ENCODE measurements at places on chromosomes 2 and 18.

DNA sequence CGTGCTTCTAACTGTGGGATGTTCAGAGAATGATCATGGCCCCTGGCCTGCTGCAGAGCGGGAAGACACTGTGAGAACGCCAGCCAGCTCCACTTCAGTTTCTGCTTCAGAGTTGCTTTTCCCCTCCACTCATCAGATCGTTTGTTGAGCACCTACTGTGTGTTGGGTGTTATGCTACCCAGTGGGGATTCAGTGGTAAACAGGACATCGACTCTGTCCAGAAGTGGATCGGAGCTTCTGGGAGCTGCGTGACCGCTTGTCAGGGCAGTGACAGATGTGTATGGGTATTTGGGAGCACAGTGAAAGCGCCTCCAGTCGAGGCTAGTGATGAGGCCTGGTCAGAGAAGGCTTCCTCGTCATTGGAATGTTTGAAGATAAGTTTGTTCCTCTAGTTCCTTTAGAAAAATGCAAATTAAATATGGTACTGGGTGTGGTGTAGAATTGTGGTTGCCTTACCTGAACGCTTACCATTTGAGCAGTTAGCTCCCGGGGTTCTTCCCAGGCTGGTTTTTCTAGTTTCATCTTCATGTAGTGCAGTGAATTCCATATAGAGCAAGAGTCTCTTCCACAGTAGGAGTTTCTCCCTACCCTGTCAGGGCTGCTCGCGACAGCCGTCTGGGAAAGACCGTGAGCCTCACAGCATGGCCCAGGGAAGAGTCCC, 2.8 kb downstream of the RAB12 start:
- no peak for DNase-seq

GRCh38 chr2:241138471-241138870, 10.8 kb downstream of the PASK start:
- DNase-seq, result no peak

GRCh38 chr2:235968155-235968554, 200.0 kb downstream of the GBX2 start:
- no peak for DNase-seq

DNA sequence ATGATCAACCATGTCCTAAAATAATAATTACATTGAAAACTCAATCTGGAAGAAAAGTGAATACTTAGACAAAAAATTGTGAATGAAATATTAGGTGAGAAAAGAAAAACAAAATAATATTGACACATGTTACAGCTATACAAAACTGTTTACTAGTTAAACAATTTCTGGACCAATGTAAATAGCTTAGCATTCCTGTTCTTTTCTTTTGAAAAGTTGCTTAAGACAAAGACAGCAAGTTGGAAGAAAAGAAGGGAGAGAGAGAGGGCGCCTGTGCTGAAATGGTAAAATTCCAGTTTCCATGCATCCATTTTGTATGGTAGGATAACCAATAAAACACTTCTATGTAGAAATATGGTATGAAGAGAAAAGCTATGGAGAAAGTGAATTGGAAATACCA, 94.1 kb upstream of the RFX8 start:
- no peak for DNase-seq

DNA sequence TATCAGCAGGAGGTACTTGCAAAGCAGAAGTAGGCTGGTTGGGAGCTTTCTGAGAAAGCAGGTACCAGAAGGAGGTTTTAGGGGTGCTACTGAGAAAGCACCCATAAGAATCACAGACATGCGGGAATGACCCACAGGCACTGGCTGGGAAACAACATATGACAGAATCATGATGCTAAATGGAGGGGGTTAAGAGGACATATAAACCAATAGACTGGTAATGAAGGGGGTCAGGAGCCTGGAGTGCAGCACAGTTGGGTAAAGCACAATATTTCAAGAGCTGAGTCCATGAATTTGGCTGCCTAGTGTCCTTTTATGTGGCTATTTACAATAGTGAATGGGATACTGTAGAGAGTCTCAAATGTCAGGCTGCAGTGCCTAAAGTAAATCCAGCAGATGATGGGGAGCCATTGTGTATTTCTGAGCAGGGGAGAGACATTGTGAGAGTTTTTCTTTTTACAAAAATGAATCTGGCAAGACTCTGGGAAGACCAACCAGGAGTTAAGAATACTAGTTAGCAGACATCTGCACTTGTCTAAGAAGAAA, 27.6 kb upstream of the GMCL1 start:
- DNase-seq, result no peak

GRCh38 chr18:35939138-35939537, 33.3 kb upstream of the RMP24 start:
- no peak for DNase-seq

- no peak for DNase-seq
These were observed 1102.6 kb upstream of the PIK3C3 start for GRCh38 chr18:40852406-40852805.

DNA sequence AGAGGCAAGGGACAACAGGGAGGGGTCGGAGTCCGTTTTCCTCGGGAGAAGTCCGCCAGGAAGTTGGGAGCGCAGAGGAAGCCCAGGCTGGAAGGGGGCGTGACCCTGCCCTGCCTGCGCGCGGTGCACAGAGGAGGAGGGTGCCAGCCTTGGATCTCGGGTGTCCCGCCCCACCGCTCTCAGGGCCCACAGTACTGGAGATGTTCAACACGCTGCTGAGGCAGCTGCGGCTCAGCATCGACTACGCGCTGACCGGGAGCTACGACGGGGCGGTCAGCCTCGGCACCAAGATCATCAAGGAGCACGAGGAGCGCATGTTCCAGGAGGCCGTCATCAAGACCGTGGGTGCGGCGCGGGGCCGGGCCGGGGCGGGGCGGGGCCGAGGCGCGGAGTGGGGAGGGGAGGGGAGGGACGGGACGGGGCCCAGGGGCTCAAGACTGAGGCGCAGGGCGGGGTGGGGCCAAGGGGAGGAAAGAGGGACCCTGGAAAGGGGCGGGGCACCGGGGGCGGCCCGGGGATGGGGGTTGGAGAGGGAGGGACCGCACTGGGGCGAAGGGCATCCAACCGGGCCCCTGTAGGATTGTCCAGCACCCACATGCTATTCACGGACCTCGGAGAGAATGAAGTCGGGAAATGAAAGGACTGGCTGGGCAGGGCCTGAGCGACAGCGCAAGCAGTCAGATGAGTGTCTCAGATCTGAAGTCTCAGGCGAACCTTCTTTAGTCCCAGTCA, 36.6 kb downstream of the POMC start:
- no peak for DNase-seq

- DNase-seq, result peak; percentile 29
These were observed 63.0 kb upstream of the COX7A2L start for GRCh38 chr2:42424033-42424432.

- DNase-seq, result no peak
These were observed 64.5 kb downstream of the LYPD6 start for GRCh38 chr2:149394864-149395263.

- no peak for DNase-seq
These were observed 109.2 kb downstream of the TPGS2 start for GRCh38 chr18:36719630-36720029.

- no peak for DNase-seq
These were observed 20.3 kb downstream of the ACTR3 start for GRCh38 chr2:113910110-113910717.

DNA sequence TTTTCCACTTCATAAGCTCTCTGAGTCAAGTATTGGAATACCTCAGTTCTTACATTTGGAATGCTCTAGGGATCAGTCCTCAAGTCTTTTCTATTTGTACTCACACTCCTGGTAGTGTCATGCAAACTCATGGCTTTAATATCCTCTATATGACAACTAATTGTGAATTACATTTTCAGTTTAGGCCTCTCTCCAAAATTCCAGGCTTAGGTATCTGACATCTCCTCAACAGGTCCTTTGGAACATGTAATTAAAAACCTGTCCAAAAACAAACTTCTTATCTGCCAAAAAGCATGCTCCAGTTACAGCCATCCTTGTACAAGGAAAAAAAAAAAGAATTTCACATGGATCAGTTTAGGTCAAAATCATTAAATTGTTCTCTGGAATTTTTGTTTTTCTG, 1336.2 kb upstream of the NRXN1 start:
- DNase-seq, result no peak

GRCh38 chr2:113083296-113083695, 15.5 kb downstream of the IL1F10 start:
- no peak for DNase-seq

DNA sequence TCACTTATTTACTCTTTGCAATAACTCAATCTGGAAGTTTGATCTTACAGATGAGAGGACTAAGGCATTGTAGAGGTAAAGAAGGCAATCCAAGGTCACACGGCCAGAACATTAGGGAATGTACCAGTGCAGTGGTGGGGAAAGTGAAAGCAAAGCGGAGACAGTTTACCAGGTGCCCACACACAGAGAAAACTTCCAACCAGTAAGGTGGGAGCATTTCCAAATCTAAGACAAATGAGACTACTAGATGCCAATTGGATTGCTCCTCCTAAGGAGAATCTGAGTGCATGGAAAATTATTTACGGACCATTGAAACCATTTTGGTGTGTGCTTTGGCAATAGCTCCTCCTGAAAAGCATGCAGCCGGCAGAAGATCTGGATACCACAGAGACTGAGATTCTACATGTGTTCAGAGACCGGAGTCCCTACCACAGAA, 34.9 kb downstream of the SLC20A1 start:
- no peak for DNase-seq

- no peak for DNase-seq
These were observed 10.0 kb downstream of the TCF4 start for GRCh38 chr18:55577812-55578539.

DNA sequence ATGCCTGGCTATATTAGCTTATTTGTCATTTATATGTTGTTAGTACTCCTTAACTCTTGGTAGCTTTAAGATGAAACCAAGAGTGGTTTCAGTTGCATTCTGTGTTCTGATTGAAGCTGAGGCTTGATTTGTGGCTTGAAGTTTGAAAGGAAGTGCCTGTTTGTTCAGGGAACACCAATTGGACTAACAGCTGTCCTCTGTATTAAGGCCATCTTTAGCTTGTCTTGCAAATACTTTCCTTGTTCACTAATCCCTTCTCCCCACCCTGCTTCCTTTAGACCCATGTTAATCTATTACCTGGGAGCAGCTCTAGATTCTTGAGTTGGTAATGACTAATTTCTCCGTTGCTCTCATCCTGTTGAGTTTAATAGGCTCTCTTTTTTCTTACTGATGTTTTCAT, 13.4 kb downstream of the ITGA6 start:
- no peak for DNase-seq

DNA sequence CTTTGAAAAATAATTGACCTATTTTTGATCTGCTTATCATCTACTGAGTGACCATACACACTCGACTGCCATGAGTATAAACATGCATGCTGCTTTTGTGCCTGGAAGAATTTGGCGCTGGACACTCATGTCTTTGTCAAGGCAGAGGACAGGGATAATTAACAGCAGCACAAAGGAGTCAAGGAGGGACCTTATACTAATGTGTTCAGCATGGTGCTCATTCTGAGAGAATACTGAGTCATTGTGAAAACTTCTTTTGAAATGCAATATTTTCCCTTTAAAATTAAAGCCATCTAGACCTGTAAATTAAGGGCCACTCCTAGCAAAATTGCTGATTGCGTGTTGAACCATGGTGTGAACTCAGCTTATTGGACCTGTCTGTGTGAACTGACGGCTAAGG, 116.3 kb downstream of the ZNF532 start:
- no peak for DNase-seq

DNA sequence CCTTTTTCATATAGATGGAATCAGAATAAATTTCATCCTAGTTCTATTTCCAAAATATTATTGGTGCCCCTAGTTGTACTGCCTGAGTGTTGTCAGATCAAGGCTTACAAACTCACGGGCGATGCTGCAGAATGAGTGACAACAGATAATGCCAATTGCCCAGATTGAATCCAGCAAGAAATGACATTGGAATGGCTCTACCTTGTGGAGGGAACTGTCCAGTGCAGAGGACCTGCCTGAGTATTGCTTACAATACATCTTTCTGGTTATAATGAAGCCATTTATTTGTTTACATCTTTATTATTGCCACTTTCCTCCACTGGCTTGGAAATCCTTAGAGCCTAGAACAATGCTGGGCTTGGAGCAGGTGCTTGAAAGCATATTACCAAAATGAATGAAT, 7.8 kb upstream of the IL1R2 start:
- DNase-seq, result no peak

DNA sequence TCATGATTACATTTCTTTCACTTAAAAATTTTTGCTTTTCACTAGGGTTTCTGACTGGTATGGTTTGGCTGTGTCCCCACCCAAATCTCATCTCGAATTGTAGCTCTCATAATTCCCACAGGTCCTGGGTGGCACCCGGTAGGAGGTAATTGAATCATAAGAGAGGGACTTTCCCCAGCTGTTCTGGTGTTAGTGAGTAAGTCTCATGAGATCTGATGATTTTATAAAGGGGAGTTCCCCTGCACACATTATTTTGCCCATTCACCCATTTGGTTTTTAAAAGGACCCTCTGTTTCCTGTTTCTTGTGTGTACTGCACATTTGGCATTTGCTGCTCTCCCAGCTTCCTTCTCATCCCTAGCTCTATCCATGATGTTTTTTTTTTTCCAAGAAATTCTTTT, 27.8 kb upstream of the NETO1 start:
- no peak for DNase-seq

DNA sequence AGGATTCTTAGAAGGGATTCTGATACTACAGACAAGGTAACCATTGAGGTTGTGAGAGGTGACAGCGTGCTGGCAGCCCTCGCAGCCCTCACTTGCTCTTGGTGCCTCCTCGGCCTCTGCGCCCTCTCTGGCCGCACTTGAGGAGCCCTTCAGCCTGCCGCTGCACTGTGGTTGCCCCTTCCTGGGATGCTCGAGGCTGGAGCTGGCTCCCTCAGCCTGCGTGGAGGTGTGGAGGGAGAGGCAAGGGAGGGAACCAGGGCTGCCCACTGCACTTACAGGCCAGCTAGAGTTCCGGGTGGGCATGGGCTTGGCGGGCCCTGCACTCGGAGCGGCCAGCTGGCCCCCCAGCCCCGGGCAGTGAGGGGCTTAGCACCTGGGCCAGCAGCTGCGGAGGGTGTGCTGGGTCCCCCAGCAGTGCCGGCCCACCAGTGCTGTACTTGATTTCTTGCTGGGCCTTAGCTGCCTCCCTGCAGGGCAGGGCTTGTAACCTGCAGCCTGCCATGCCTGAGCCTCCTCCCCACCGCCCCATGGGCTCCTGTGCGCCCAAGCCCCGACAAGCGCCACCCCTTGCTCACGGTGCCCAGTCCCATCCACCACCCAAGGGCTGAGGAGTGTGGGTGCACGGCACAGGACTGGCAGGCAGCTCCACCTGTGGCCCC, 23.9 kb upstream of the RIT2 start:
- DNase-seq, result no peak

GRCh38 chr2:105038383-105039061, 653 bp downstream of the MRPS9 start:
- DNase-seq, result peak; percentile 2

- DNase-seq, result no peak
These were observed 1834.1 kb upstream of the PIK3C3 start for GRCh38 chr18:40120796-40121391.

GRCh38 chr2:33645861-33646260, 46.8 kb upstream of the FAM98A start:
- DNase-seq, result peak; percentile 1

- no peak for DNase-seq
These were observed 30.3 kb downstream of the RAB31 start for GRCh38 chr18:9738266-9738969.

DNA sequence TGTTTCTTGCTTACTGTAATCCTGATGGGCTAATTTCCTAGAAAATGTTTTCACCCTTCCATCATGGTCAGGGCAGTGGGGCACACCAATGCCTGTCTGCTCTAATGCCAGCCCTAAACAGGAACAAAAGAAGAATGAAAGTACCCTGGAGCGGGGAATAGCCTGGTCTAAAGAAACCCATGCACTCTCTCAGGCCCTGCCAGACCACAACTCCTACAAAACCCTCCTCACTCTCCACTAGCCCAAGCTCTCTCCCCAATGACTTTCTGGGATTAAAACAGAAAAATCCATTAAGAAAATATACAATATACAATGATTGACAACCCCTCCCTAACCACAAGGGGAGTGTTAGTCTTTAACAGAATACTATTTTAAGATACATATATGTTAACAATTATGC, 67.6 kb downstream of the AAK1 start:
- no peak for DNase-seq

Data from fibroblast of skin of scalp (primary cell).